Stimulated activated CD4-positive, alpha-beta T cell treated with anti-CD3 and anti-CD28 coated beads, Interleukin-4, amount 100 ng/mL, for 4 hours (primary cell): ENCODE measurements at places on chromosomes 11 and 22.

GRCh38 chr11:21646351-21646750 lies 546.5 kb upstream of the ANO5 start:
- DNase-seq, result no peak

DNA sequence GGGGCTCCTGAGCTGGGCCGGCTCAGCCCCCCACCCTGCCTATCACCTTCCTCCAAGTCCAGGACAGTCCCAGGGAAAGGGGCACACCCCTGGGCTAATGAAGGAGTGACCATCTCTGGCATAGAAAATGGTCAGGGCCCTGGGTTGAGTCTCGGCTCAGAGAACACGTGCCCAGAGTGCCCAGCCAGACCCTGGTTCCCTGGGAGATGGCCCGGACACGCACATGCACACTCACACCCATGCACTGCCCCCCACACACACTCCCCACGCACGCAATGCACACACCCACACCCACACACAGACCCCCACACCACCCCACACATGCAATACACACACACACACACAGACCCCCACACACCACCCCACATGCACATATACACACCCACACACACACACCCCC lies 28.7 kb downstream of the KCNC1 start:
- DNase-seq, result no peak

DNA sequence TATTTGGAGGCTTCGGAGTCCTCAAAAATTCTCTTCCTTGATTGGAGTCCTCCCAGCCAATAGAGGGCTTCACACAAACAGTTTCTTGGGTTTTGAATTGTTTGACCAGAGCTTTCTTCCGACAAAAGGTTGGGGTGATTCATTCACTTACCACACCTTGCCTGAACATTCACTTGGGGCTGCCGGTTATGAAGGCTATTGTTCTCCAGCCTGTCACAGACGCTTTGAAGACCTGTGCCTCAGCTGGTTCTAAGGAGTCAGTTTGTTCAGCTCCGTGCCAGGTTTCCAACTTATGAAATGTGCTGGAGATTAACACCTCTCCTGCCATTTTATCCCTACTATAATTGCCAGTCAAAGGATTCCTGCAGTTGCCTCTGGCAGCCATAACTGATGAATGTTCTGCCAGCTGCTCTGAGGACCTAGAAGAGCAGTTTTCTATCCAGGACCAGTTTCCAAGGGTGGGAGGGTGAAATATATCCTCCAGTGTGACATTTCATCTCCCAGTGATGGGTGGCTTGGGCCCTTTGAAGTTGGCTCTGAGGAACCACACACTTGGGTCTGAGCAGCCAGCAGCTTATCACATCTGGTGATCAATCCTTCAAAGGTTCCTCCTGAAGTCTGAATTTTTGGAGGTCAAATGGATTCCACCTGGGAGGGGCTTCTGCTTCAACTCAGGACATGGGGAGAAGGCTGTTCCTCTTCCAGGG lies 31.4 kb downstream of the LIMK2 start:
- no peak for DNase-seq

DNA sequence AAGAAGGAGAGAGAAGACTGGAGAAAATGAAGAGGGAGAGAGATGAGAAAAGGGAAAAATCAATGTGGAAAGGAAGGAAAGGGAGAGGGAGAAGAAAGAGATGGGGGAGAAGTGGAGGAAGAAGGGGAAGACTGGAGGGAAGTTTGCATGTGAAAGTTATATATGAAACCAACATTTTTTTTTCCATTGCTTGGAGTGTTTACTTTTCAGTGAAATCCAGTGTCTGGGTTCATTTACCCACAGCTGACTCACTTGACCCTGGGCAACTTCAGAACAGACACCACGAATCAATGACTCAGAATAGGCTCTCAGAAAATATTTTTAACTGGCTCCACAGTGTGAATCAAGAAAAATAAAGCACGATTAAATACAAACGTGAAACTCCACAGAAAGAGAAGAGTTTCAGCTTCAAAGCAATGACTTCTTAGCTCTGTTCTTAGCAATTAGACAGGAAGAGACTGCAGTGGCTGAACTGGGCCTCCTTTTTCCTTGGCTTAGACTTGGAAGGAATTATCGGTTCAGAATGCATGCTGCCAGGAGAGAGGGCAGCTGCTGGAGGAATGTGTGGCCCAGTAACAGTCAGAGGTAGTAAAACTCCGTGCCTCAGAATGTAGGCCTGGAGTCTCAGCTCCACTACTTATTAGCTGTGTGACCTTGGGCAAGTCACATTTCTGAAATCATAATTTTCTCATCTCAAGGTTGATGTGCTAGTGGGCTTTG lies 237.5 kb downstream of the MIAT start:
- no peak for DNase-seq

GRCh38 chr11:9208726-9209501 lies 56.2 kb downstream of the DENND5A start:
- DNase-seq, result no peak

- DNase-seq, result no peak
These were observed 123.8 kb downstream of the DDX10 start for GRCh38 chr11:108788565-108789199.

GRCh38 chr11:61045271-61045670 lies 57.0 kb upstream of the CD5 start:
- no peak for DNase-seq

GRCh38 chr11:14141676-14142075 lies 179.2 kb downstream of the SPON1 start:
- DNase-seq, result no peak

DNA sequence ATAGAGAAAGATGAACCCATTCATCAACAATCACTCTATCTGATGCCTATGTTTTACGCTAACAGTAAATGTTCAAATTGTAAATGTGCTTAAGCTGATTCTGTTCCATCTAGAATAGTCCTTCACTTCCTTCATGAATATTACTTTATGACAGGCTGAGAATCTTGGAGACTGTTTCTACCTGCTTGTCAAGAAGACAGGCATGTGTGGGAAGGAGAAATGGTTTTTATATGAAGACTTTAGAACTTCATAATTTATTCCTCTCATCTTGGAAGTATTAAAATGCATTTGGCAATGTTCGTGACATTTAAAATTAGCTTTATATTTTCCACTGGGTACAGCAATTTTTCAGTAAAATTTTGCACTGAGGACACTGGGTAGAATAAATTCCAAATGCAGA lies 41.0 kb downstream of the ELMOD1 start:
- DNase-seq, result no peak

DNA sequence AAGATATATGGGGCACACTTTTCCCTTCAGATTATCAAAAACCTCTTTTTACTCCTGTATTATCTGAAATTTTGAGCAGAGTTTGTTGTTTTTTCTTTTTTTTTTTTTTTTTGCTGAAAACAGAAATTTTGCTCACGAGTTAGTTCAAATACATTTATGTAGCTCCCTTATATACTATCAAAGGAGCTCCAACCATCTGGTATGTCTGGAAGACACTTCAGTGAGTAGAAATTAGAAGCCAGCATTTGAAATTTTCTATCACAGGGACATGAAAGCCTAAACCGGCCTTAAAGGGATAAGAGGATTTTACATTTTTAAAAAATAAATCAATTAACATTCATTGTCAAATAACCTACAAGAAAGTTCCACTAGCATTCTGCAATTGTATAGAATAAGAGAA lies 73.3 kb downstream of the DDIAS start:
- DNase-seq, result no peak

GRCh38 chr22:47976219-47976618 lies 1213.8 kb downstream of the TBC1D22A start:
- DNase-seq, result no peak
